HT-29 (cell line): ENCODE measurements at places on chromosomes 13 and 19. TPM values are rescaled to one million over a fixed set of nuclear protein-coding genes. Genes with fewer than 3 reads are reported as not detected.
A peak's percentile ranks its signal among the peaks of the same experiment; 100 is the strongest.

The BCAM gene
- total RNA-seq, result 150 and 201 TPM in 2 replicates

The HRC gene
- 0.08 TPM in 1 of 2 replicates, not detected in the other for total RNA-seq

The DIAPH3 gene
- 7.9 and 8.1 TPM in 2 replicates for total RNA-seq

- no peak for DNase-seq
Measured at GRCh38 chr13:44710576-44710975, 134.4 kb upstream of the TSC22D1 start.

GRCh38 chr13:107867701-107868661, 347.4 kb downstream of the LIG4 start:
- DNase-seq, result no peak

DNA sequence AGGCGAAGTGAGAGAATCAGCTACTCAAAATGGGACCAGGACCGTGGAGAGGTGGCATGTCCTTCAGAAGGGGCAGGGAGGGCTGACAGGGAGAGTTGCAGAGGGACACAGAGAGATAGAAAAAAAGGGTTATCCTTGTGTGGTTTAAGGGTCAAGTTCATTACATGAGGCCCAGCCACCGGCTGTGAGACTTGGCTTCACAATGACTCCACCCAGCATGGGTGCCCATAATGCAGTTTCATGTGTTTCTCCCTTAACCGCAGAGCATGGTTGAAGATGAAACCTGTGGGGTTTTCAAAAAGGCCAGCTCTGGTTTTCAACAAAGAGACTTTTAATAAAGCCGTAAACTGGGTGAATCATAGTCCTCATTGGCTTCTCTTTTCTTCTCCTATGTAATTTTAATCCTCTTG, 164.6 kb downstream of the KLF5 start:
- DNase-seq, result peak; percentile 50
